ENCODE measurements at places on chromosomes 6 and 20.
A peak's percentile ranks its signal among the peaks of the same experiment; 100 is the strongest.

DNA sequence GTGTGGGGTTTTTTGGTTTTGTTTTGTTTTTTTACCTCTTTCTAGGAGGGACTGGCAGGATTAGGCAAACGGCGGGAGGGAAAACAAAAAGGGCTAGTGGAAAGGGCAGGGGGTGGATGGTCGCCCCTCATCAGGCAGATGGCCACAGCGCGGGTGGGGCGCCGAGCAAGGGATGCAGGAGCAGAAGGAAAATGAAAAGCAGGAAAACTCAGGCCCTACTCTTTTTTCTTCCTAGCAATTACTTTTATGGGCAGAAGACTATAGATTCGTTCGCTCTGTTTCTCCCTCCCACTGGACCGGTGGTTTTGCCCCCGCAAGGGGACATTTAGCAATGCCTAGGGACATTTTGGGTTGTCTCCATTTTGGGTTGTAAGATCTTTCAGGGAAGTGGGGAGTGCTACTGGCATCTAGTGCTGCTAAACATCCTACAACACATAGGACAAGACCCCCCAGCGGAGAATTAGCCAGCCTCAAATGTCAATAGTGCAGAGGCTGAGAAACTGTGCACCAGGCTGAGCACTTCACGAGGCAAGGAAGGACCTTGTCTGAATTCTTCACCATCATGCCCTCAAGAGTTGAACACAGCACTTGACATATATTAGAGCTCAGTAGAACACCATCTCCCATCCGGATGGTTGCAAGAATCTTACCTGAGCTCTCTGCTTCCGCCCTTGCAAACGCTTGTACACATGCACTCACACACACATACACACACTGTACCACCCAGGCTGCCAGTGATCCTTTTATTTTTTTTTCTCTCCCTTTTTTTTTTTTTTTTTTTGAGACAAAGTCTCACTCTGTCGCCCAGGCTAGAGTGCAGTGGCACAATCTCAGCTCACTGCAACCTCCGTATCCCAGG, 4.8 kb upstream of the ZMYND8 start:
- DNase-seq, result no peak

GRCh38 chr6:125004198-125004597, 42.0 kb downstream of the RNF217 start:
- DNase-seq, result no peak

DNA sequence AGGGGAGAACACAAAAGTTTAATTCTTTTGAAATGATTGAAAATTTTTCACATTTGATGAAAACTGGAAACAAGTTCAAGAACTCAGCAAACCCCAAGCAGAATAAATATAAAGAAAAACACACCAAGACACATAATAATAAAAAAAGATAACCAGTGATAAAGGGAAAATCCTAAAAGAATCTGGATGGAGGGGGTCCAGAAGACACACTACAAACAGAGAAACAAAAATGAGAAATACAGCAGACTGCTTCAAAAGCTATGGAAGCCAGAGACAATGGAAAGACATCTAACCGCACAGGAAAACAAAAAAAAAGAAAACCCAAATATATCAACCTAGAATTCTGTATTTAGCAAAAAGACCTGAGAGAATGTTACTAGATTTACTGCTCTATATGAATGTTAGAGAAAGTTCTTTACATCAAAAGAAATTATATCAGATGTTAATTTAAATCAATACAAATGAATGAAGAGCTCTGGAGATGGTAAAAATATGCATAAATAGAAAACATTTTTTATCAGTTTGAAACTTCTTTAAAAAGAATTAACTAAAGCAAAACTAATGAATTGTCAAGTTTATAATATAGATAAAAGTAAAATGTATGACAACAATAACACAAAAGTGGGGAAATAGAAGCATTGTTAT, 310.7 kb upstream of the PREP start:
- DNase-seq, result peak; percentile 6

DNA sequence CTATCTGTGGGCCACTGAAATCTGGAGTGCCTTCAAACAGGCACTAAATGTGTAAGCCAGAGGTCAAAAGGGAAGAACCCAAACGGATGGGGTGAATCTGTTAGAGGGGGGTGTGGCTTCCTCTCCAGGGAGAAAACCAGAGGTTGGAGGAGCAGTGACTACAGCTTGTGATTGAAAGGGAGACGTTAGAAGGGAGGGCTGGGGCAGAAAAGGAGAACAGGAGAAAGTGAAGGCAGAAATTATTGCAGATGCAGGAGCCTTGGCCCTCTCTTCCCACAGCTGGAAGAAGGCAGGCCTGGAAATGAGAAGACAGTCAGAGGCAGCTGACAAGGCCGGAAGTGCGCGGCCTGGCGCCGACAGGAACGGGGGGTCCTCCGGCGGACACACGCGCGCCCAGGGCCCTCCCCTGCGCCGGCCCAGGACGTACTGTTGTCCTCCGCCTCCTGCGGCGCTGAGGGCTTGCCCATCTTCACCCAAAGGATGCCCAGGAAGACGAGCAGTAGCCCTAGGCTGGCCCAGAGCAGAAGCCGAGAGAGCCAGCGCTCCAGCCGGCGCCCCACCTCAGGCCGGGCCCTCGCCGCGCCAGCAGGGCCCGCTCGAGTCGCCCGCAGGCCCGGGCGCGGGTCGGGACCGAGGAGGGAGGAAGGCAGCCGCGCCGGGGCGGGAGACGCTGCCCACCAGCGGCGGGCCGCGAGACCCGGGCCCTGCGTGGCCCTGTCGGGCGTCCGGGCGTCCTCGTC, 806 bp downstream of the LEMD2 start:
- DNase-seq, result peak; percentile 87

- no peak for DNase-seq
Measured at GRCh38 chr6:151081656-151082055, 158.1 kb upstream of the AKAP12 start.

DNA sequence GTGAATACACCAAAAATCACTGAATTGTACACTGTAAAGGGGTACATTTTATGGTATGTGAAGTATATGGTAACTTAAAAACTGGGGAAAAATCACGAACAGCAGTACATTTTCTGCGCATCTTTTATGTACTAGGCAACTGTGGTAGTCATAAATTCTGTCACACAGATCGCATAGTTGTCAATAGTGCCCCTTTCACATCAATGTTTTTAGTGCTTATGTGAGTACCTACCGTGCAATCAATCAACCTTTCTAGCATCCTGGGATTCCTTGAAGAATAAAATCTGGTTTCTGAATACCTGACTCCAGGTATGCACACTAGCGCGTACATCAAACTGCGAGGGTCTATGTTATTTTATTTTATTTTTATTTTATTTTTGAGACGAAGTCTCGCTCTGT, 637 bp upstream of the RPF2 start:
- no peak for DNase-seq

DNA sequence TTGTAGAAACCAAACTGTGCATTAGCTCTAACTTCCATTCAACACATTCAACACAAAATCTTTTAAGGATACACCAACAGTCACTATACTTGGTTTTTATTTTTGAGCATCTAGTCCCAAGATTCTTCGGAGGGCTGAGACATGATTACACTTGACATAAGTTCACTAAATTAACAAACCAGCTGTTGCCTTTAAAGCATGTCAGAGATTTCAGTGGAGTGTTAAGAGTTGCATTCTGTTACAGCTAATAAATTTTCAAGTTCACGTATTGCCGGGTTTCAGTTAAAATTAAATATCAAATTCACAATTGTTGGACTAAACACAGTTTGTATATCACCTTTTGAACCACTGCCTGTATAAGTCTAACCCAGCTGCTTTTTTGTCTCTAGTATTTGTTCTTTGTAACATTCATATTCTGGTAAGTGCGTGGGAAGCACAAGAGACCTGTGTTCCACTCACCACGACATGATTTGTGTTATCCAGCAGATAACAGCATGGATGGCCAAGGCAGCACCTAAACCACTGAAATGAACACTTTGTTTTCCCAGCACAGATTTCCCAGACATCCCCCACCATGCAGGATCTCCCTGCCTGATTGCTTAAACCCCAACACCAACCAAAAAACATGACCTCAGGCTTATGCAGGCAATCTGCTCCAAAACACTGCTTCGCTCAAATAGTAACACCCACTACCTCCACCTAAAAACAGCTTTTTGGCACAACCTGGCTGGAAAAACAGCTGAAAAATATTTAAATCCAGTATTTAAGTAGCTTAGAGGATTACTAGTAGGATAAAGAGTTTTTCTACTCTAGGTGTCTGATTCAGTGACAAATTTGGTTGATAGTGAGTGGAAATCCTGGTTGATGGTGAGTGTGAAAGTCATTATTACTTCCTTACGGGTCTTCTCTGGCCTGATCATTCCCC, 286.5 kb upstream of the NT5E start:
- no peak for DNase-seq
